ENCODE measurements at places on chromosomes 16 and 17.
A peak's percentile ranks its signal among the peaks of the same experiment; 100 is the strongest.

- no peak for DNase-seq
These were observed 45.9 kb upstream of the HS3ST3A1 start for GRCh38 chr17:13647543-13648021.

GRCh38 chr17:37507111-37507510 is 17.4 kb downstream of the DUSP14 start:
- DNase-seq: no peak

GRCh38 chr16:53234836-53235235 is 180.0 kb downstream of the CHD9 start:
- DNase-seq: no peak

- DNase-seq: no peak
These were observed 80.6 kb downstream of the OR1D5 start for GRCh38 chr17:2982854-2983253.

GRCh38 chr17:55280212-55280611 is 15.5 kb downstream of the HLF start:
- no peak for DNase-seq

GRCh38 chr17:61251939-61252865 is 147.4 kb upstream of the TBX2 start:
- no peak for DNase-seq

DNA sequence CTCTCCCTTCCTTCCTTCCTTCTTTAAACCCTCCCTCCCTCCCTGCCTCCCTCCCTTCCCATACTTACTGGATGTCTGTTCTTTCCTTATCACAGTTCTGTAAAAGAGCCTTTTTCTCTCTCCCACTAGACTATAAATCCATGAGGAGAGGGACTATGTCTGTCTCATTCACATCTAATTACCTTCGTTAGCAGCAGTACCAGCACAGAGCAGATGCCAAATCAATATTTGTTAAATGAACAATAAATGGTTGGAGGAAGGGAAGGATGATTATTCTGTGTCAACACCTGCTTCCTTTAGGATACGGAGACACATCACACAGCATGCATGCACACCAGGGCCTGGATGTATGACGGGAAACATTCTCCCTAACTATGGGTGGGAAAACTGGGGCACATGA is 94.2 kb downstream of the DNAH3 start:
- DNase-seq: no peak

- peak; percentile 71 for DNase-seq
These were observed 1.2 kb downstream of the NGFR start for GRCh38 chr17:49496183-49496866.

- DNase-seq: no peak
These were observed 6.8 kb upstream of the EZH1 start for GRCh38 chr17:42751628-42752027.

GRCh38 chr17:82961366-82962162 is 117.8 kb upstream of the METRNL start:
- DNase-seq: no peak

DNA sequence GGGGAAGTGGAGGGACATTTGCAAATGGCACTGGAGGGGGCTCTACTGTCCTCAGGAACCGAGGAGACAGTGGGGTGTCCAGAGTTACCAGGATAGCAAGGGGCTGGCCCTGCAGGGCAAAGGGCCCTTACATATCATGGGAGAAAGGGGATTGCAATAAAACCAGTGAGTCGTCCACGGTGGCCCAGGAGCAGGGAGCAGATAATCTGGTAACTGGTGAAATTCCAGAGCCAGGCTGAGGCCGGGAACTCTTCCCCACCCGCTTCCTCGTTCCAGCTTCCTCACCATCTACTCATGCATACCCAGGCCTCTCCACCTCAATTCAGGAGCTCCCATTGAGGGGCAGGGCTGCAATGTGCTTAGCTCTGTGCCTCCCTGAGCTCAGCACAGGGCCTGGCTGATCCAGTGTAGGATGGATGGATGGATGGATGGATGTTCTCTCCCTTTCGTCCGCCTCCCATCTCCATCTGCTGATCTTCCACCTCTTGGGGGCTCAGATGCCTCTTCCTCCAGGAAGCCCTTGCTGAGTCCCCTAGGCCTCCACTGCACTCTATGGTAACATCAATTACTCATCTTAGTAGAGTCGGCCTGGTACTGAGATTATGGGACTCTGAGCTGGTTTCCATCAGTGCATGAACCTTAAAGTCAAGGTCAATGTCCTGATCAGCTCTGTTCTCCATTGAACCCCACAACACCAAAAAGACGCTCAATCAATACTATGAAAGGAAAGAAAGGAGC is 41.2 kb upstream of the NDRG4 start:
- DNase-seq: no peak

- no peak for DNase-seq
These were observed 83.3 kb downstream of the NOG start for GRCh38 chr17:56676810-56677209.

GRCh38 chr17:3827124-3827773 is 18.8 kb downstream of the NCBP3 start:
- DNase-seq: peak; percentile 53

DNA sequence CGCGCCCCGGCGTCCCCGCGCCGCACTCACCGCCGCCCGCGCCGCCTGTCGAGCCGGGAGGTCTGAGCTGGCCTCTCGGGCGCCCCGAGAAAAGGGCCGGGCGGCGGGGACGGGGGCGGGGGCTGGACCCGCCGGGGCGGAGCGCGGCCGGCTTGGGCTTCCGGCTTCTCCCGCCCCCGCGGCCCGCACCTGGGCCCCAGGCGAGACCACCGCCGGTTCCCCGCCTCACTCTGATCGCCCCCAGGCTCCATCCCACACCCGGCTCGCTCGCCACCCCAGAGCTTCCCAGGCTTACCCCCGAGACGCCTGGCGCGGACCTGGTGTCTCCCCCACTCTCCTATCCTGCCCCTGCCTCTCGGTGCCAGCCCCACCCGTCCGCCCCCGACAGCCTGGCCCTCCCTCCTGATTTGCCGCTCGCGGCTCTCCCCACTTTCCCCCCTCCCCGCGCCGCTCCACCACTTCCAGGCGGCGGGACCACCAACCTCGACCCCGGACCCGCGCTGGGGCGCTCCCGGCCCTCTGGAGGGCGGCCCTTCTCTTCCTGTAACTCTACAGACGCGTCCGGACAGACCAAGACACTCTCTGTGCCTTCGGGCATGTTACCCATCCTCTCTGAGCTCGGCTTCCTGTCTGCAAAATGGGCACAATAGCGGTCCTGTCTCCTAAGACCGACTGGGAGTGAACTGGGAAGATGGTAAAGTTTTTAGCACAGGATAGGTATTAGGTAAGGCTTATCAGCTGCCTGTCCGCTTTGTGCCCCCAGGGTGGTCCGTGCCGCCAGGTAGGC is at the start of gene LITAF:
Gene LITAF, minus strand, starts transcription at position 64 of the 787 bp plus-strand sequence. CDS start 30,189 bp downstream, outside the sequence.
- peak; percentile 40 for DNase-seq

- DNase-seq: no peak
These were observed 13.1 kb downstream of the ZSCAN10 start for GRCh38 chr16:3085868-3086595.

- no peak for DNase-seq
These were observed 5.6 kb upstream of the CRYM start for GRCh38 chr16:21283521-21284289.

DNA sequence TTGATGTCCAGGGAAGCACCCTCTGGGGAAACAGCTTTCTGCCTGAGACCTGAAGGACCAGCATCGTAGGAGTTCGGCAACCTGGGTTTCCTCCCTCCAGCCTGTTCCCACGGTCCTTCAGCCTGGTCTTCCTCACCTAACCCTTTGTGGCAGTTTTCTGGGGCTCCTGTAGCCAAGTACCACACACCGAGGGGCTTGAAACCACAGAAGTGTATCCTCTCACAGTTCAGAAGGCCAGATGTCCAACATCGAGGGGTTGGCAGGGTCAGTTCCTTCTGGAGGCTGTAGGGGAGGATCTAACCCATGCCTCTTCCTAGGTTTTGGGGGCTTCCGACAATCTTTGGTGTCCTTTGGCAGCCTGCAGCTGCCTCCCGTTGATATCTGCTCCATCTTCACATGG is 381.0 kb upstream of the TNRC6C start:
- no peak for DNase-seq

- no peak for DNase-seq
These were observed 156.3 kb downstream of the MSI2 start for GRCh38 chr17:57412520-57413096.

DNA sequence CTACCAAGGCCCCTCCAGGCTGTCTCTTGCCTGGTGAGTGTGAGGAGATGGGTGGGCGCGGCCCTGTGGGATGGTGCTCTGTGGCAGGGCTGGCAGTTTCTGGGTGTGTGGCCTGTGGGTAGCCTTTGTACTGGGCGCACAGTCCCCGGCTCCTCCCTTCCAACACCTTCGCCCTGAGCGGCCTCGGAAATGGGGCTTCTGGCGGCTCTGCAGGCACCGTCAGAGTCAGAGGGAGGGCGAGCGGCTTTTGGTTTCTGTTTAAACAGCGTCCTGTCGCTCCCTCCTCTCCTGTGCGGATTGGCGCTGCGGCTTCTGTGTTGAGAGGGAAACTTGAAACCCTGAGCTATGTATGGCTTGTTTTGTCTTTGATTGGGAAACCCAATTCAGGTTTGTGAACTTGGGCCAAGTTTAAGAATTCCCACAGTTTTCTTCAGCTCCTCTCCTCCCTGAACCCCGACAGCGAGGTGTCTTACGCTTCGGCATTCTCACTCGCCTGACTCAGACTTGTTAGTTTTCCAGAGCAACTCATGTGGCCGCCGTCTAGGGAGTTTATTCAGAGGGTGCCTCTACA is 8.3 kb upstream of the ZNF750 start:
- no peak for DNase-seq

- DNase-seq: no peak
These were observed 3.4 kb upstream of the HLF start for GRCh38 chr17:55261311-55261710.

DNA sequence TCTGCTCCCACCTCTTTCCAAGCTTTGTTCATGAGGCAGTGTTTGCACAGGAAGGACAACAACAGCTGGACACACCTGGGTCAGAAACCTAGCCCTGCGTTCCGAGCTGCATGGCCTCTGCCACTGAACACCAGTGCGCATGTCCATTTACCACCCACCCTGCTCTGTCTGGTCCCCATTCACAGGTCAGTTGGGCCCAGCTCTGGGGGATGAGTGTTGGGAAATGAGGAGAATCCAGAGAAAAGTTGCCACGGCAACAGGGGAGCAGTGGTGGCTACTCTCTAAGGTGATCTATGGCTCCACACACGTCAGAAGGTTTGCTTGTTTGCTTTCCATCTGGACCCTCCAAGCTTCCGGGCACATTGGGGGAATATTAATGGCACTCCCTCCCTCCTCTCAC is 70.4 kb upstream of the ASIC2 start:
- DNase-seq: no peak

DNA sequence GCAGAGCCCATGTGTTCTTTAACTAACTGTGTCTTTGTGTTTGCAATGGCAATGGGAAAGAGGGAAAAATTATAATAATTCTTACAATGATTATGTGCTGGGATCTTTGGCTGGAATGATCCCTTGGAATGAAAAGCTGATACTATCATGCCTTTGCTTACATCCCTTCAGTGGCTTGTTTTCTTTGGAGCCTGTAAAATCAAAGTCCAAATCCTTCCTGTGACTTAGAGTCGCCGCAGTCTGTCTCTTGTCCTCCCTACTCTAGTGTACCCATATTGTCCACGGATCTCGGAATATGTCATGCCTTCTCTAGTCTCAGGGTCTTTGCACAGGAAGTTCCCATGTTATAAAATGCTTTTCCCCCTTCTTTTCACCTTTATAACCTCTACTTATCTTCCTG is 111.7 kb upstream of the MAF start:
- no peak for DNase-seq

GRCh38 chr17:49746791-49747490 is 17.0 kb downstream of the FAM117A start:
- no peak for DNase-seq

DNA sequence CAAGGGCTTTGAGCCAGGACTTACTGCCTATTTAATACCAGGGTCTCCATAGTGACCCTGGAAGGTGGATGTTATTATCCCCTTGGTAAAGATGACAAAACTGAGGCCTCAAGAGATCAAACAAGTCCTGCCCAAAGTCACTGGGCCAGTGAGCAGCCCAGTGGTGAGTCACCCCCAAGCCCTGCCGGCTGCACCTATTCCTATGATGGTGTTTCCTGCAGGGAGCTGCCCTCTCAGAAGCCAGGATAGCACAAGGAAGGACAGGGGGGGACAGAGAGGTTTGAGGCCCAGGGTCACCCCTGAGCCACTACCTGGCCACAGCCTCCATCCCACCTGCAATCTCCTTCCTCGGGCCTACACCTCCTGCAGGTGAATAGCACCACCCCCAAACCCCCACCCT is 90.9 kb downstream of the SDK2 start:
- DNase-seq: no peak

DNA sequence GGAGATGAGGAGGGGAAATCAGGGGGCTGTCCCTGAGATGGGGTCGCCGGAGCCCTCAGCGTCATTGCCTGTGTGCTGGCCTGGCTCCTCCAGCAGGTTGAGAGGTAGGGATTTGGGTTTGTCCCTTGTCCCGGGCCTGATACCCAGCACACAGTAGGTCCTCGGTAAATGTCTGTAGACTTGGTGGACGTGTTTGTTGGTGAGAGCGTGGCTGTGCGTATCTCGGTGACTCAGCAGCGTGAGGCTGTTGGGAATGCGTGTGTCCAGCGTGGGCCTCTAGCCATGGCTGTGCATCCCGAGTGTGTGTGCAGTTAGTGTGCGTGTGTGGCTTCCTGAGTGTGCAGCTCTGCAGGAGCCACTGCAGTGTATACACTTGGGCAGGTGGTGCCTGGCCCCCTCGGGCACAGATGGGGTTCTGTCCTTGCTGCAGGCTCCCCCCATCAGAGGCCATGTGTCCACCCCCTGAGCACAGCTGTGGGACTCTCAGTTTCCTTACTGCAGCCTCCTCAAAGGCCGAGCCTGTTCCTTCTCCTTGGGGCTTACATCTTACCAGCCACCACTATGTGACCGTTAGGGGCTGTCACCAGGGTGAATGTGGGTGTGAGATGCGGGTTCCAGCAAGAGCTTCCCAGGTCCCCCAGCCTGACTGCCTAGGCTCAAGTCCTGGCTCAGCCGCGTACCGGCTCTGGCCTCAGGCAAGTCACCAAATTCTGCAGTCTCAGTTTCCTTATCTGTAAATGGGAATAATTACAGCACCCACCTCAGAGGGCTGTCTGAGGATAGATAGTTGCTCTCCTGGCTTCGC is 5.7 kb downstream of the NECAB2 start:
- DNase-seq: no peak

DNA sequence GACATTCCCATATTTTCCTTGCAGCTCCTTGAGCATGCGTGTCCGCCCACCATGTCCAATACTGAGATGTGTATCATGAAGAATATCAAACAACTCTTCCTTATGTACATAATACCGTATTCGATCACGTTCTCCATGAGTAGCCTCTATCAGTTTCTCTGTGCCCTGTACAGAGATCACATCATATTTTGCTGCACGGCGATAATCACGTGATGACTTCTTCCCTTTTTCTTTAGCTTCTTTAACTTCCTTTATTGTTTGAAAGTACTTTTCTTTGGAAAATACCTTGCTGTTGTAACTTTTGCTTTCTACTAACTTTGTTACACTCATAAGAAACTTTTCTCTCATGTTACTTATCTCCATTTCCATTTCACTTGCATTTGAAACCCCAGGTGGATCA is 6.6 kb downstream of the KRABD2 start:
- no peak for DNase-seq

DNA sequence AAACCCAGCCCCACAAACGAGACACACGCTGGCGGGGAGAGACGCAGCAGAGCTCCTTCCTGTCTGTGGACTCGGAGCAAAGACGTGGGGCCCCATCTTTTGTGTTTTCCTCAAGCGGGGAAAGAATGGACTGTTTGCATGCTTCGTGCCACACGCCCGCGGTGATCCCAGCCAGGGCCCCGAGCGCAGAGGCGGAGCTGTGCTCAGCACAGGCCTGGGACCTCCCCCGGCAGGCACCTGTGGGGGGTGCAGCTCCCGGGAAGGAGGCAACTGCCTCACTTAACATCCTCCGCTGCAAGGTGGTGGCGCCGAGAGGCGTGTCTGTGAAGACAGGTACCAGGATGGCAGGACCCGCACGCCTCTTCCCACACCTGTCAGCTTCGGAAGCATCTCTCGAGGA is 19.1 kb downstream of the TRARG1 start:
- DNase-seq: peak; percentile 27

Data from stimulated activated CD4-positive, alpha-beta T cell treated with anti-CD3 and anti-CD28 coated beads, TNF-alpha, amount 100 ng/mL, for 4 hours (primary cell).